ENCODE measurements at places on chromosomes 2 and 18.

DNA sequence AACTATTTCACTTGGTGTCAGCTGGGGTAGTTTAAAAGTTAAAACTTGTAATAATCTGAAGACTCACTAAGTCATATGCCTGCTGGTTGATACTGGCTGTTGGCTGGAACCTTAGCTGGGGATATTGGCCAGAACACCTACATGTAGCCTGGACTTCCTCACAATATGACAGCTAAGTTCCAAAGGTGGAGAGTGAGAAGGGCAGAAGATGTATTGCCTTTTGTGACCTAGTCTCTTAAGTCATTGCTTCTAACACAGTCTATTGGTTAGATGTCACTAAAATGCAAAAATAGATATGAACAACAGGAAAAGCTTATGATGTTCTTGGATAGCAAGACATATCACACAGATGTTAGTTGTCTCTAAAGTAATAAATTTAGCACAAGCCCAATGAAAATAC lies 113.2 kb upstream of the CHAC2 start:
- no peak for DNase-seq

GRCh38 chr2:149686136-149687051 lies 98.8 kb upstream of the MMADHC start:
- DNase-seq = no peak

- DNase-seq = no peak
Observed at GRCh38 chr2:27624943-27625342, 3.9 kb downstream of the CCDC121 start.

DNA sequence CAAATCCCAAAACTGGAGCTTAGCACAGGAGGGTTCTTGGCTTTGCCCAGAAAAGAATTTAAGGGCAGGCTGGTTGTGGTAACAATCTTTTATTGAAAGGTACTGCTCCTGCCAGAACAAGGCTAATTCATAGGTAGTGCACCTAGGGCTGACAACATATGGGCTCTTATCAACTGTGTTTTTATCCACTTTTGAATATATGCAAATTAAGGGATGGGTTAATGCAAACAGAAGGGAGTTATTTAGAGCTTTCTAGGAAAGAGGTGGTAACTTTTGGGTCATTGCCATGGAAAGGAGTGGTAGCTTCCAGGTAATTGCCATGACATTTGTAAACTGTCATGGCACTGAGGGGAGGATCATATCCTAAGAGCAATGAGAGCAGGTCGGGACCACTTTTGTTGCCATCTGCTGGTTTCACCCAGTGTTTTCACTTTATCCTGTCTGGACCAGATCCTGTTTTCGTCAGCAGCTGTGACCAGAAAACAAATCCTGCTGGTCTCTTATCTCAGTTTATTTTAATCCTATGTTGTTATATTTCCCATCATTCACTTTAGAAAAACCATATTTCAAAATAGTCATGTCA lies 981 bp downstream of the C2orf66 start:
- DNase-seq = no peak

DNA sequence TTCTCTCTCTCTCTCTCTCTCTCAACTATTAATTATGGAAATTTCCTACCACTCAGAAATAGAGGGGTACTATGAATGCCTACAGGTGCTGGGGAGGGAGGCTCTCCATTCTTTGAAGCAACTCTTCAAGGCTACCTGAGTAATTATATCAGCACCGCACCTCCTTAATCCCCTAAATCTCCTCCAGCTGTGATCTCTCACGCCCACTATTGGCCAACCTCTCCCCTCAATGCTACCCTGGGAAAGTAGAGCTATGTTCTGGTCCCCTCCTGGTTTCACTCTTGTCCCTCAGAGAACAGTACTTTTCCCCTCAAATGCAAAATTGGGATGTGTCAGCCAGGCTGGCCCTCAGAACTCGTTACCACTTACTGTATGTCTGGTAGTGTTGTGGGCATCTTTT lies 1.6 kb downstream of the MOCOS start:
- no peak for DNase-seq

- DNase-seq = no peak
Observed at GRCh38 chr18:49459404-49460171, 857 bp downstream of the DYM start.
